ENCODE measurements at places on chromosomes 16 and 17. TPM values are rescaled to one million over a fixed set of nuclear protein-coding genes. Genes with fewer than 3 reads are reported as not detected.

- no peak for DNase-seq
Measured at GRCh38 chr17:10871914-10872313, 34.0 kb upstream of the PIRT start.

DNA sequence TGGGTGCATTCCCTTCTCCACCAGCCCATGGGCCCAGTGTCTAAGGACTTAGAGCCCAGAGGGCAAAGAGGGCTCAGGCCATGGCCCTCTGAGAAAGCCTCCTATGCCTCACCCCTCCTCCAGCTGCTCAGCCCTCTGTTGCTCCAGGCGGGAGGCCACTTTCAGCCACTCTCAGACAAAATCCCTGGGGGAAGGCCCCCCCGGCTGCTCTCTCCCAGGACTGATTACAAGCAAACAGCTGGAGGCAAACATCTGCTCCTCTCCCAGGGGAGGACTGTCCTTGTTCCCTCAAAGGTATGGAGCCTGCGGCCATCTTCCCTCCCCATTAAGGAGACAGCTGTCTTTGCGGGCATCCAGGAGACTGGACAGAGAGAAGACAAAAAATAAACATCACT lies 54.9 kb upstream of the DLX4 start:
- no peak for DNase-seq

DNA sequence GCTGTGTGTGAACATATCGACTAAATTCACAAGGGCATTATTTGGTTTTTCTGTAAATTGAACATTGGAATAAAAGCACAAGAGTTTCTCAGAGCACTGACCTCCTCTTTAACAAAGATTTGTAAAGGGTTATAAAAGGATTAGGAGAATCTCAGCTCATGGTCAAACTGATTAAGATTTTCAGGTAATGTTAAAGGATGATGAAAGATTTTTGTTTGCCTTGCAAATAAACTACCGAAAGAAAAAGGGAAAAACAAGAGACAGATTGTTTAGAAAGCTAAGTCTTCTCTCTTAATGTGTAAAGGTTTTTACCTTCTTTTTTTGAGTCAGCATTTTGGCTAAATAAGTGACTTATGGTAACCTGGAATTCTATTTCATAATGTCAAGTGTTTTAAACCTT lies 47.6 kb upstream of the MED9 start:
- DNase-seq: no peak

GRCh38 chr16:81608523-81609209 lies 164.1 kb downstream of the CMIP start:
- DNase-seq: no peak

DNA sequence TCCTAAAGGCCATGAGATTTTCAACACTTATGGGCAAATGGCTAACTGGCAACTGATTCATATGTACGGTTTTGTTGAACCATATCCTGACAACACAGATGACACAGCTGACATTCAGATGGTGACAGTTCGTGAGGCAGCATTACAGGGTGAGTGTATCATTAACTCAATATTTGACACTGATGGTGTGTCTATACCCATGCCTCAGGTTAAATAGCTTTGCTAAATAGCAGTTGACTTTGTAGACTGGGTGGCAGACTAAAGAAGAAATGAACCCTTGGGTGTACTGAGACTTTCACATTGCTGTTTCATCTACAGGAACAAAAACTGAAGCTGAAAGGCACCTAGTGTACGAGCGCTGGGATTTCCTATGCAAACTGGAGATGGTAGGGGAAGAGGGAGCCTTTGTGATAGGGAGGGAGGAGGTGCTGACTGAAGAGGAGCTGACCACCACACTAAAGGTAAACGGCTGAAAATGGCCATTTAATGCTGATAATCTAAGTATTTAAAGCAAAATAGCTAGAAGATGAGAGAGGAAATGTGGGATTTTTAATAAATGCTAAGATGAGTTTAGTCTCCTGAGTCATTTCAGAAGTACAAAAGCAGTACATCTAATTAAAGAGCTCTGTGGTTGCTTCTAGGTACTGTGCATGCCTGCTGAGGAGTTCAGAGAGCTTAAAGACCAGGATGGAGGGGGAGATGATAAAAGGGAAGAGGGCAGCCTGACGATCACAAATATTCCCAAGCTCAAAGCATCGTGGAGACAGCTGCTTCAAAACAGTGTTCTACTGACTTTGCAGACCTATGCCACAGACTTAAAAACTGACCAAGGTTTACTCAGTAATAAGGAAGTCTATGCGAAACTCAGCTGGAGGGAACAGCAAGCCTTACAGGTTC lies 3.0 kb downstream of the SETD6 start:
- no peak for DNase-seq

DNA sequence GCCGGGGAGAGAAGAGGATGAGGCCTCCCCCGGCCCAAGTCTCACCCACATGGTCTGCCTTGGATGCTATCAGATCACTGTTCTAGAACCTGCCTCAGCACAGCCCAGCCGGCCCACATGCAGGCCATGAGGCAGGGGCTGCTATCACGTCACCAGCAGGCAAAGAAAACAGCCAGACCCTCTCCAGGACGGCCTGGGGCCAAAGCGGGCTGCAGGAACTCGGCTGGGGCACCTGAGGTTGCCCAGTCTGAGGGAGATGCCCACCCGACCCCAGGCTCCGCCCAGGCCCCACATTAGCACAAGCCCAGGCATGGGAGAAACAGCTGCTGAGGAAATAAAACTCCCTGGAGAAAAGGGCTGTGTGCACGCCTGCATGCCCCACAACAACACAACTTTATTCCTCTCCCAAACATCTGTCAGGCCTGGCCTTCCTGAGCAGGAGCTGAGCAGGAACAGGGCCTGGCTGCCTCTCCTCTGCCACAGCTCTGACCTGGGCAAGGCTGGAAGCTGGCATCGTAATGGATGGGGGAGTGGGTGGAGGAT lies 6.7 kb upstream of the SMIM5 start:
- no peak for DNase-seq

- no peak for DNase-seq
Measured at GRCh38 chr17:33086041-33086440, 94.4 kb downstream of the SPACA3 start.

DNA sequence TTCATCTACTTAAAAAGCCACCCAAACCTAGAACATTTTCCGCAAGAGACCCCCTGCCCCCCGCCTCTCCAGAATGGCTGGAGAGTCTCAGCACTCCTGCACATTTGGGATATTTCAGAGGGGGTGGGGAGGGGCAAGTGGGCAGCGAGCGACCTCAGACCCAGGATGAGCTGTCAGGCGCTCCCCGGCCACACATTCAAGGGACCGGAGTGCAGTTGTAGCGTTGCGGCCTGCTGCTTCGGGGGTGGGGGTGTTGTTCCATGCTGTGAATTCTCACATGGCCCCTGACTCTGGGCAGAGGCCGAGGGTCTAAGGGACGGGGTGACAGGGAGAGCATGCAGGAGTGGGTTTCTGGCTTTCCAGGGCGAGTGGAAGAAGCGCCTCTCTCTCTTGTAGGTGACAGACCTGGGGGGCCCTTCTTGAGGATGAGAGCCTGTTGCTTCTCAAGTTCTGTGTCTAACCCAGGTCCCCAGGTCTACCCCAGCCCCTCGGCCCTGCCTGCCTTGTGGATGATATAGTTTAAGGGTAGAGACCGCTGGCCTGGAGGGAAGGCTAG lies 231.2 kb downstream of the SEC14L1 start:
- DNase-seq: no peak

- DNase-seq: no peak
Measured at GRCh38 chr17:79730769-79731483, at the start of gene ENPP7. ENPP7 (plus strand) TSS chr17:79730943; CDS start chr17:79731140, 197 bp downstream.

DNA sequence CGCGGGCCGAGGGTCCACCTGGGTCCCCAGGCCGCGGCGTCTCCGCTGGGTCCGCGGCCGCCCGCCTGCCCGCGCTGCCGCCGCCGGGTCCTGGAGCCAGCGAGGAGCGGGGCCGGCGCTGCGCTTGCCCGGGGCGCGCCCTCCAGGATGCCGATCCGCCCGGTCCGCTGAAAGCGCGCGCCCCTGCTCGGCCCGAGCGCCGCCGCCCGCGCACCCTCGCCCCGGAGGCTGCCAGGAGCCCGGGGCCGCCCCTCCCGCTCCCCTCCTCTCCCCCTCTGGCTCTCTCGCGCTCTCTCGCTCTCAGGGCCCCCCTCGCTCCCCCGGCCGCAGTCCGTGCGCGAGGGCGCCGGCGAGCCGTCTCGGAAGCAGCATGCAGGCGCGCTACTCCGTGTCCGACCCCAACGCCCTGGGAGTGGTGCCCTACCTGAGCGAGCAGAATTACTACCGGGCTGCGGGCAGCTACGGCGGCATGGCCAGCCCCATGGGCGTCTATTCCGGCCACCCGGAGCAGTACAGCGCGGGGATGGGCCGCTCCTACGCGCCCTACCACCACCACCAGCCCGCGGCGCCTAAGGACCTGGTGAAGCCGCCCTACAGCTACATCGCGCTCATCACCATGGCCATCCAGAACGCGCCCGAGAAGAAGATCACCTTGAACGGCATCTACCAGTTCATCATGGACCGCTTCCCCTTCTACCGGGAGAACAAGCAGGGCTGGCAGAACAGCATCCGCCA lies 504 bp downstream of the FOXC2 start:
- no peak for DNase-seq

GRCh38 chr16:83105279-83106077 lies 478.7 kb downstream of the CDH13 start:
- no peak for DNase-seq

DNA sequence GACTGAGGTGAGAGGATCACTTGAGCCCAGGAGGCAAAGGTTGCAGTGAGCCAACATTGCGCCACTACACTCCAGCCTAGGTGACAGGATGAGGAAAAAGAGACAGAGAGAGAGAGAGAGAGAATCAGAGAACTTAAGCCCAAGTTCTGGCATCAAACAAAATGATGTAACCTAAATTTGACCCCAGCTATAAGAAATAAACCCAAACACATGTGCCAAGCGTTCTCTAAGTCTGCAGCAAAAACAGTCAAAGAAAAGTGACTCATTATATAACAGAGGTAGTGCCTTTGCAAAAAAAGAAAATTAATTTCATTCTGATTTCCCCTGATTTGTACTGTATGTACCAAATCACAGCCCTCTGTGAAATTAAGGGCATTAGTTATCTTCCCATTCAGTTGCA lies 89.5 kb downstream of the CDH11 start:
- no peak for DNase-seq

- DNase-seq: no peak
Measured at GRCh38 chr16:50692644-50692998, 785 bp upstream of the NOD2 start.

DNA sequence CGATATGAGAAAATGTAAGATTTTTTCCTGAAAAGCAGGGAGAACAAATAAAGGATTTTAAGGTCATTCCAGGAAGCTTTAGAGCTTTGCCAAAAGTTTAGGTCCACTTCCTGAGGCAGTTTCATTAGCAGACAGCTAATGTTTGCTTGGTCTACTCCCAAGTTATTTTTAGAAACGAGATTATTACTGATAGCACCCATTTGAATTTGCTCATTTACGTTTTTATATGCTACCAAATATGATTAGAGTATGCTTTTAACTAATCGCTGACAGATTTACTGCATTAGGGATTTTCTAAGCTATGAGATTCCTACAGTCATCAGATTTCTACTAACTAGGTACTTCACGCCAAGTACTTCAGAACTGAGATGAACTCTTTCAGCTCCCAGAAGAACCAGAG lies 98.1 kb downstream of the WNT3 start:
- DNase-seq: no peak

- DNase-seq: no peak
Measured at GRCh38 chr16:67544844-67545664, 16.4 kb downstream of the RIPOR1 start.

- DNase-seq: no peak
Measured at GRCh38 chr16:2426941-2427361, 2.3 kb upstream of the CCNF start.

GRCh38 chr17:12735517-12735916 lies 53.8 kb upstream of the ARHGAP44 start:
- DNase-seq: no peak

DNA sequence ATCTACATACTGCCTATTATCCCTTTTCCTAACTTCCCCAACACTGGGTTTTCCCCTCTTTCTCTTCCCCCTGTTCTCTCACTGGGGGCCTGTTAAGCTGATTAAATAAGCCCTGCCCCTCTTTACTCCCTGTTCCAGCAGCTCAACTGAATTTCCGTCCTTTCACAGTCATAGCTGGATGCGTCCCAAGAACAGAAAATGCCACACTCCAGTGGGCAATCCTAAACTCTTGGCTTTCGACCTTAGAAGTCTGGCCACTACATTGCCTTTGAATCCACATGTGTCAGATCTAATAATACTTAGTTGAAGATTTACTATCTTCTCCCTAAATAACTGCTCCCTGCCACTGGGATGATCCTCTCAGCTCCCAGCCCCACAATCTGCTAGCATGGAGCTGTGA lies 34.5 kb downstream of the KCNJ16 start:
- DNase-seq: no peak

- no peak for DNase-seq
Measured at GRCh38 chr16:74033441-74033995, 263.1 kb upstream of the PSMD7 start.

GRCh38 chr17:19440421-19440820 lies 29.4 kb downstream of the RNF112 start:
- no peak for DNase-seq

- no peak for DNase-seq
Measured at GRCh38 chr17:77769215-77769614, 189.3 kb upstream of the TNRC6C start.

- no peak for DNase-seq
Measured at GRCh38 chr17:62671553-62671952, 44.1 kb downstream of the MRC2 start.

DNA sequence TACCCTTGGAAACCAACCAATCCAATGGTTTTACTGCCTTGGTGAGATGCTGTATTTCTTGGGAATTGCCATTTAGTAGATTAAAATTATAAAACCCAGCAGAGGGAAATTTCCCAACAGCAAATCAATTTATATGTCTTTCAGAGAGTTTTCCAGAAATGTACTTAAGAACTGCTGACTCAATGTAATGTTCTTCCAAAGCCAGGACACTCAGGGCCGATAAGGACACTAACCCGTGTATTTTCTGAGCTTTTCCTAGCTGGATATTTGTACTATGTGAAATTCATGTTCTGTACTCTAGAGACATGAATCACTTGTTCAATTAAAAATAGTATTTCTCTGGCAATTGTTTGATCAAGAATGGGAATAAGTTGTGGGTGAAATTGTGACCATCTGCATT lies 121.4 kb downstream of the KCNJ2 start:
- no peak for DNase-seq

GRCh38 chr16:19283637-19284036 lies 1.9 kb upstream of the CLEC19A start:
- DNase-seq: no peak

- peak; percentile 42 for DNase-seq
Measured at GRCh38 chr17:82780971-82781893, 29.4 kb downstream of the TBCD start.

GRCh38 chr16:12801511-12802042 lies 2.1 kb downstream of the CPPED1 start:
- DNase-seq: no peak

The CBFA2T3 gene
- total RNA-seq: 4.5 TPM

The MT1H gene
- not detected for total RNA-seq

The KRT25 gene
- not detected for total RNA-seq

The TENT4B gene
- 19.2 TPM for total RNA-seq

The PNMT gene
- 1.5 TPM for total RNA-seq

The TMC7 gene
- 2.7 TPM for total RNA-seq

The KRT20 gene
- 0.82 TPM for total RNA-seq

The C1QTNF8 gene
- not detected for total RNA-seq

The TP53TG3F gene
- not detected for total RNA-seq

The RAB26 gene
- 11.4 TPM for total RNA-seq

The TRIM37 gene
- total RNA-seq: 71.3 TPM

Measured in cerebellum (tissue), 4 donors.